ENCODE measurements at places on chromosomes 6 and 20. TPM values are rescaled to one million over a fixed set of nuclear protein-coding genes. Genes with fewer than 3 reads are reported as not detected.

Gene ZNF322
- 16.5 TPM for total RNA-seq

Gene SMOC2
- total RNA-seq: not detected

Gene SLC17A3
- total RNA-seq: not detected

DNA sequence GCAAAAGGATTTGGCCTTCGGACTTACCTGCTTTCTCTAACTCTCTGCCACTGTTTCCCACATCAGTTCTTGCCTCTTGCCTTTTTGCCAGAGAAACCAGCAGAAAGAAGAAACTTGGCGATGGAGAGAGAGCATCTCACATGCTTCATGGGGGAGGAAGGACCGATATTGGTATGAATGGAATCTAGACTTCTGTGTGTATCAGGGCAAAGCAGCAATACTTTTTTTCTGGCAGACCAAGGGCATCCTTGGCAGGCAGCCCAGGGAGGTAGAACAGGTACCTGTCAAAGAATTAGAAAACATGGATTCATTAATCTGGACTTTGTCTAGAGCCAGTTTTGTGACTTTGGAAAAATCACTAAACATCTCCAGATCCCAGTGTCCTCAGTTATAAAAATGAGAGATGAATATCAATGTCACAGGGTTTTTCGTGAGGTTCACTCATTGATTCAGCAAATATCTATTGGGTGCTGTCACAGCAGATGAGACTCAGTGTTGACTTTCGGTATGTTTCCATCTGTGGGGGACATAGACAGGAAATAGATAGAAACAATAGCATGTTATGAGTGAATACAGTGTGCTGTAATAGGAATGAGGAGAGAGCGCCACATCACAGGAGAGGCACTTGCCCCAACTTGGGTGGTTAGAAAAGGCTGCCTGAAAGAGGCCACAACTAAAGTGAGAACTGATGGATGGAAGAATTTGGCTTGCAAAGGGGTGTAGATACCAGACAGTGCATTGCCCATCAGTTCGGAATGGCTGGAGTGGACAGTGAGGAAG lies 114.1 kb downstream of the CD83 start:
- no peak for ATAC-seq

DNA sequence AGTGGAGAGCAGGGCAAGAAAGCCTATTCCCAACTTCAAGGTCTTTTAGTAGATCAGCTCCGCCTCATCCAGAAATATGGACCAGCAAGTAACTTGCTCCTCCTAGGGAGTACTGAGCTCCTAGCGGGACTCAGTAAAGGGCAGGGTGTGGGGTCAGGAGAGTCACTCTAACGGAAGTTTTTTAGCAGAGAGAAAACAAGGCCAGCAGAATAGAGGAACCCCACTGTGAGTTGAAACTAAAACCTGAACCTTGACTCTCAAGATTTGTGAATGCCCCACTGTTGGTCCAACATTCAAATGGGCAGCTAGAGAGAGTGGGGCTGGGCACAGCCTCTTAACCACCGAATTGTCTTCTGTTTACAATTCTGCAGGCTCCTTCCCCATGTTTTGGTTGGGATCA lies 244.8 kb downstream of the FARS2 start:
- no peak for ATAC-seq

DNA sequence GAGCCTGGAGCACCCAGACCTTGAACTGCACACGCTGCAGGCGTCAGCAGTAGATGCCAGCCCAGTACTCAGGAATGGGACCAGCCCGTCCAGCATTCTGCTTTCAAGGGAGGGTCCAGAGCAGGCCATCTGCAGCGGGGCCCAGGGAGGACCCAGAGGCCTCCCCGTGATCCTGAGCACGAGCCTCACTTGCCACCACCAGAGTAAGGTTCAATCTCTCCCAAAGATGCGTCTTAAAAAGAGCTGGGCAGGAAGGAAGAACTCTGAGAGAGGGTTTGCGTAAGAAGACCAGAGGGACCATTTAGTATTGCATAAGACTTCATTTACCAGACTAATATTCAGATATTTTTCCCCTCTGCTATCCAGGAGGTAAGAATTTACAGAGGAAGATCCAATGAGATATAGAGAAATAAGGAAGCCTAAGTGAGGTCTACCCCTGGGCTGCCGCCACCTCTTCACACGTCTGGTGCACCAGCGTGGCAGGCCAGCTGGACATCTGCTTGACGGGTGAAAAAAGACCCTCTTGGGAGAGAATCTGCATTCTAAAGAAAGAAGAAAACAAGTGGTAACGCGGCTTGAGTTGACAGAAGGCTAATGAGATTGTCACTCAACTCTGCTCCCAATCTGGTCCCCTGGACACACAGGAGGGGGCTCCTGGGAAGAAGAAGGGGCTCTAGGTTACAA lies 107.3 kb downstream of the PRND start:
- ATAC-seq: no peak

DNA sequence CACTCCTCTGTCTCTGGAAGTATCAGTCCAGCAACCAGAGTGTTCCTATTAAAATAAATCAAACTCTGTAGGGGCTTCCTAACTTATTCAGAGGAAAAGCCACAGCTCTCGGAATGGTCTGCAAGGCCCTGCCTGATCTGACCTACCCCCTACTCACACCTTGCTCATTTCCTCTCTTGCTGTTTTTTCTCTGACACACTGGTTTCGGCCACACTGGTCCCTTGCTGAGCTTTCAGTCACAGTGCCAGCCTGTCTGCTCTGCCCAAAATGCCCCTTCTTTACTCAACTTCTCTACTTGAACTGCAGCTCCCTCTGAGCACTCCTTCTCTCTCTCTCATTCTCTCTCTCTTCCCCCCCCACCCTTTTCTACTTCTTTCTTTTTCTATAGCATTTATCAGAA lies 430.2 kb downstream of the UTRN start:
- no peak for ATAC-seq

DNA sequence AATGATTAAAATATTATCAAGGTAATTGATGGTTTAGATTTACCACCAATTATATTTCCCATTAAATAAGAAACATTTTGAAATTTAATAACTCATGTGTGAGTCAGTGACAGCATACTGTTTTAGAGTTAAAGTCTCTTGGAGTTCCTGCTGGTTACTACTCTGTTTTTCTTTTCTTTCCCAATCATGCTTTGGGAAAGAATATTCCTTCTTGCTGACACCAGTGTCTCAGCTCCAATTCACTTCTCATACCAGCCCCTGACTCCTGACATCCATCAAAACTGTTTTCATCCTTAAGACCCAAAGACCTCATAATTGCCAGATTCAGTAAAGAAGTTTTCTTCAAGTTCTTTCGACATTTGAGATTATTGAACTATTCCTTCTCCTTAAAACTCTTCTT lies 50.3 kb downstream of the AIG1 start:
- no peak for ATAC-seq

Data from motor neuron (in vitro differentiated cells).